Activated naive CD4-positive, alpha-beta T cell (primary cell): ENCODE measurements at places on chromosomes 7 and 10.

DNA sequence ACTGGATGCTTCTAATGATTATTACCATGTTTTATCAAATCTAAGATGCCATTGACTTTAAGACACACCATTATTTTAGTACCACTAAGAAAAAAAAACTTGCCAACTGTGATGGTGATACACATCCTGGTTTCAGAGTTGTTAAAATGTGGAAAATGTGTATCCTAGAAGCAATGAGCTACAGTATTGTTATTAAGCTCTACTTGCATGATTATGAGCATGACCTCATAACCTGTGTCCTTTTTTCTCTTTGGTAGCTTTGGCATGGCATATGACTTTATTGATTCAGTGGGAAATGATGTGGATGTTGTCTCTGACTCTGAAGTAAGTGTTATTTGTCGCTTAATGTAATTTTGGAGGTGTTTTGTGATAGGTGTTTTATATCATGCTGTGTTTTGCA lies 3.3 kb downstream of the EDRF1 start:
- DNase-seq, result no peak

GRCh38 chr7:36736090-36736898 lies 12.0 kb upstream of the AOAH start:
- no peak for DNase-seq

GRCh38 chr10:69045441-69046300 lies 42.2 kb upstream of the SRGN start:
- DNase-seq, result no peak

GRCh38 chr7:157010588-157011332 lies at the start of gene MNX1:
Gene MNX1 (minus strand): TSS chr7:157010663. CDS start chr7:157010350, 313 bp downstream.
- DNase-seq, result peak; percentile 18

- no peak for DNase-seq
Observed at GRCh38 chr7:30815388-30815854, 44.2 kb downstream of the MINDY4 start.
